ENCODE measurements at places on chromosomes 11 and 22.

- DNase-seq = no peak
Observed at GRCh38 chr11:85044911-85045310, 582.2 kb downstream of the DLG2 start.

DNA sequence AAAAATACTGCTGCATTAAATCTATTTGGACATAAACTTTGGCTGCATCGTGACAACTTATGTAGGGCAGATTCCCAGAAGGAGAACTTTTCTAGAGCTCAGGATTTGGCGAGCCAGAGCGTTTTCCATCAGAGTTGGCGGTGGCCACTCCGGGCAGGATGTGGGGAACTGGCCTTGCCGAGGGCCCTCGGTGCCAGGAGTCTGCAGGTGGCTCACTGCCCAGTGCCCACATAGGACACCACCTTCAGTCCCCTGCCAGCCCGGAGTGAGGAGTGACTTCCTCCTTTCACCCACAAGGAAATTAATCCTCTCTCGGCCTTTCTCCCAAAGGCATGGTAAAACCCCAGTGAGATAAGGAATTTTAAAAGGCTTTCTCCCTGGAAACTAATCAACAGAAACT lies 1.6 kb upstream of the LGALS2 start:
- DNase-seq = no peak

- no peak for DNase-seq
Observed at GRCh38 chr11:61480261-61480993, 28.1 kb upstream of the LRRC10B start.

GRCh38 chr11:102196351-102196750 lies 86.1 kb downstream of the YAP1 start:
- no peak for DNase-seq

DNA sequence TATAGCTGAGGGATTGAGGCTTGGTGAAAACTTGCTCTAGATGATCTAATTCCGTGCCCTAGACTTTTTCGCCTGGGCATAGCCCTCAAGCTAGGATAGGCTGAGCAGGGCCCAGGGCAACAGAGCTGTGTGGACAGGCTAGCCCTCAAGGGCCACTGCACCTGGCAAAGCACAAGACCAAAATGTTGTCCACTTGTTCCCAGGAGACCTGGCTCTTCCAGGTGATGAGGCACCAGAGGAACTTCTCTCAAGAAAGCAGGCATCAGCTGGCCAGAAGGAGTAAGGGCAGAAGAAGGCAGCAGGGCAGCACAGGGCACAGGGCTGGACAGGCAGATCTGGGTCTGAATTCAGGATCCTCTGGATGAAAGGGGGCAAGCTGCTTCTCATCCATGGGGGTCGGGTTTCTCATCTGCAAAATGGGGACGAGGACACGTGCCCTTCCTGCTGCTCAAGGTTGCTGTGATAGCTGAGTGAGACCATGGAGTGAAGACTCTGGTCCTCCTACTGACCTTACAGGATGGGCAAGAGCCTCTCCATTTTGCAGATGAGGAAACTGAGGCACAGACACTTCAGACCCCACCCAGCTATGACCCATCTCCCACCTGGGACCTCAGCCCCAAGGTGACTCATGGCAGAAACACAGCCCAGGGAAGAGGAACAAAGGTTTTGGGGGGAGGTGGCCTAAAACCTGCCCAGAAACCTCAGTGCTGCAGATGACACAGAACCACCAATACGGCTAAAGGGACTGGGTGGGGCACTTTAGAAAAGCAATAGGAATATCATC lies 42.2 kb upstream of the PRDM11 start:
- no peak for DNase-seq

DNA sequence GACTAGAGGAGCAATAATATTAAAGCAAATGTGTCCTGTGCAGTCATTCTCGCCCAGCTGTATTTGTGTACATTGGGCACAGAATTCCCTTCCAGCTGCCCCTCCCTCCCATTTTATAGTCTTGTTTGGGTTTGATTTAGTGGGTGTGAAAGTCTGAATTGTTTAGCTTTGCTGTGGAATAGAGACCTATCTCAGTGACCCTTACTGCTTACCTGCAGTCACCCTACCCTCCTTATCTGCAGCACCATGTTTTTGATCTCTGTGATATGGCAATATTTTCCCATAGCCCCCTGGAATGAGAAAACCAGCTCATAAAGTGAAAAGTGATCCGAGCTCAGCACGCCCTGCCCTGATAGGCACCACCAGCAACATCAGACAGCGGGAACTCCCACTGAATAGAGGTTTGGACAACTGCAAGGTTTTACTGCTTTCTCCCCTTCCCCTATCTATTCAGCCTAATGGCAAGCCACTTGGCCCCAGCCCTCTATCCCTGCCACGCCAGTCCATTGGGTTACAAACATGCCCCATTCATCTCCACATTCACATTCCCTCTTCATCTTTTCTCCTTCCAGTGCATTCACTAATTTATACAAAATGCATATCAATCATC lies 199.0 kb downstream of the ETS1 start:
- DNase-seq = no peak

DNA sequence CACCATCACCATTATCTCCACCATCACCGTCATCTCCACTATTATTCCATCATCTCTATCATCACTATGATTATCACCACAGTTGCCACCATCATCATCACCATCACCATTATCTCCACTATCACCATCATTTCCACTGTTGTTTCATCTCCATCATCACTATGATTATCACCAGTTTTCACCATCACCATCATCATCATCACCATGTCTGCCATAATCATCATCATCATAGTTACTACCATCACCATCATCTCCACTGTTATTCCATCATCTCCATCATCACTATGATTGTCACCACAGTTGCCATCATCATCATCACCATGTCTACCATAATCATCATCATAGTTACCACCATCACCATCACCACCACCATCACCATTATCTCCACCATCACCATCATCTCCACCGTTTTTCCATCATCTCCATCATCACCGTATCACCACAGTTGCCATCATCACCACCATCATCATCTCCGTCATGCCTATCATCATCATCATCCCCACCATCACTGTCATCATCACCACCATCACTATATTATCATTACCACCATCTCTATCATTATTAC lies 264.9 kb downstream of the BRD1 start:
- DNase-seq = no peak

DNA sequence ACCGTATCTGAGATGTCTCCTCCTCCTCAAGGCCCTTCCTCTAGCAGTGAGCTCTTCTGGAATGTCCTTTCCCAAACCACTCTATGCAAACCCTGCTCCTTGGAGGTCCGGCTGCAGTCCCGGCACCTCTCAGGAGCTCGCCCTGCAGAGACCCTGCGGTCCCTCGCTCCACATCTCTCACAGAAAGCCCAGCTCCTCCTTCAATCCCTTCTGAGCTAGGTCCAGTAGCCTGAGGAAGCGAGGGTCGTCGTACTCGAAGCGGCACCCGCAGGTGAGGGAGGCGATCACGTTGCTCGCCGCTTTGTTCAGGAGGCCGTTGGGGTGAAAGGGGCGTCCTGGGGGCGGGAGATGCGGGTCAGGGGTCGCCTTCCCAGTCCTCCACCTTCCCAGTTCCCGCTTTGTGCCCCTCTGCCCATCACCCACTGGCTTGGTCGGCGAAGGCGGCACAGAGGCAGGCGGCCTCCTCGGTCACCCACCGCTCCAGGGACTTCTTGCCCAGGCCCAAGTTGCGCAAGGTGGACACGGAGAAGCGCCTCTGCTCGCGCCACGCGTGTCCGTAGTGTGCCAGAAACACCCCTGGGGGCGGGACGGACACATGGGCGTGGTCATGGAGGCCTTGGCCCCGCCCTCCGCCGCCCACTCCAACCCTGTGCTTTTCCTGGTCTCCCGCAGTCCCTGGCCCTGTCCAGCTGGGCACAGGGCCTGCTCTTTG lies 21.5 kb upstream of the CYP2D6 start:
- no peak for DNase-seq

- DNase-seq = no peak
Observed at GRCh38 chr11:125588505-125588904, 4.1 kb upstream of the STT3A start.

DNA sequence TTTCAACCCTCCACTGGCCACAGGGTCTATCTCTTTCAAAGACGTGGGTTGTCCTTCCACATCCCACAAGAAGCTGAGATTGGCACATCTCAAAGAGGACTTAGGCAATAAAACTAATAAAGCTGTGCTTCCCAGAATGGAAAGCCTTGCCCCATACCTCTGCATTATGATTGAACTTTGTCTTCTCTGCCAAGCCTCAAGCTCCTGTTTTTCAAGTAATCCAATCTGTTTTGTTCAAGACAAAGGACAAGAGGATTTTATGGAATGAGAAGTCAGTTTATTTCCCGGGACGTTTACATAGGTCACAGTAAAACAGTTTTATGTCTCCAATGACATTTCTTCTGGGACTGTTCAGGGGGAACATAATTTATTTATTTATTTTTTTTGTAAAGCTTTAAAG lies 108.4 kb downstream of the GALNT18 start:
- no peak for DNase-seq

DNA sequence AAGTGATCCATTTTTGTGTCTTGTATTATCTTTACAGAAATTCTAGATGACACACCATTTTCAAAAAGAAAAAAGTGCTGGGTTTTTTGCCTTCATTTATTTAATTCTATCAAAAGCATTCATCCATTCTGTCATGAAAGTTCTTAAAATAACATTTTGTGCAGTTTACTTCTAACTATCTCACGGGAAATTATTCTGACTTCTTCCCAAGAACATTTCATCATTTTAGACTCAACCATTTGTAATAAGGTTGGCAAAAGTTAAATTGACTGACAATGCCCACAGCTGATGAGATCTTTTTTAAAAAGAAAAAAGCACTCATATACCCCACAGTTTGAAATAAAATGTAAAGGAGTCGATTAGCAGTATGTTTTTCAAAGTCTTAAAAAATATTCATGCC lies 68.5 kb downstream of the SBF2 start:
- DNase-seq = no peak

DNA sequence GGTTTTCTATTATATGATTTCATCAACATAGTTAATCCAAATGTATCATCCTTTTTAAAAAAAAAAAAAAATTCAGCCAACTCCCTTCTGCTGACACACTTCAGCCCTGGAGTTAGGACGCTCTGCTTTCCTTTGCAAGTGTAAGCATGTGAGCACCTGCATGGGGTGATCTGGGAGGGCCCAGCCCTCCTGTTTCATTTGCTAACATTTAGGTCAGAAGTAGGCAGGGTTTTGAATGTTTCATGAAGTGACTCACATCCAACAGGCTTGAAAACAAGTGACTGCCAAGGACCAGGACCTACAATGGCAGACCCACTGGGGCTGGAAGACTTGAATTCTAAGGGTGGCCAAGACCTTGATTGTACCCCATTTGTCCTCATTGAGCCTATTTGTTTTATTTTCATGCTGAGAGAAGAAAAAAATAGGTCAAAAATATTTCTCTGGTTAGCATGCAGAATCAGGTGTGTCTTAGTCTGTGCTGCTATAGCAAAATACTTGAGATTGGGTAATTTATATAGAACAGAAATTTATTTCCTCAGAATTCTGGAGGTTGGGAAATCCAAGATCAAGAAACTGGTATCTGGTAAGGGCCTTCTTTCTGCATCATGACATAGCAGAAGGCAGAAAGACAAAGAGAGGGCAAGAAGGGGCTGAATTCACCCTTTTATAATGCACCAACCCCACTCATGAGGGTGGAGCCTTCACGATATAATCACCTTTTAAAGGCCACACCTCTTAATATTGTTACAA lies 137.6 kb downstream of the CD44 start:
- no peak for DNase-seq

DNA sequence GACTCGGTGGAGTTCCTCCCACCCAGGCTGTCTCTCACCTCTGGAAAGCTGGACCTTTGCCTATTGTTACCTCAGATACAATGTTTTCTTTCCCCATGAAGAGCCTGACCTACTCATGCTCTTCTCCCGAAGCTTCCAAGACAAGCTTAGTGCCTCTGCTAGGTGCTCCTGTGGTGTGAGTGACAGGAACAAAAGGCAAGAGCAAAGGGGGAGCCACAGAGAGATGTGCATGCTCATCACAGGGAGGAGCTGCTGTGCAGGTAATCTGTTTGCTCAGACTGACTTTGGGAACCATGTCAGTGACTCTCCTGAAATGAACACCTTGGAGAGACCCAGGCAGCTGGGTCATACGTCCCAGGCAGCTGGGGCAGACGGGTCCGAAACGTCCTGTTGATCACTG lies 53.6 kb upstream of the VSTM5 start:
- DNase-seq = no peak

DNA sequence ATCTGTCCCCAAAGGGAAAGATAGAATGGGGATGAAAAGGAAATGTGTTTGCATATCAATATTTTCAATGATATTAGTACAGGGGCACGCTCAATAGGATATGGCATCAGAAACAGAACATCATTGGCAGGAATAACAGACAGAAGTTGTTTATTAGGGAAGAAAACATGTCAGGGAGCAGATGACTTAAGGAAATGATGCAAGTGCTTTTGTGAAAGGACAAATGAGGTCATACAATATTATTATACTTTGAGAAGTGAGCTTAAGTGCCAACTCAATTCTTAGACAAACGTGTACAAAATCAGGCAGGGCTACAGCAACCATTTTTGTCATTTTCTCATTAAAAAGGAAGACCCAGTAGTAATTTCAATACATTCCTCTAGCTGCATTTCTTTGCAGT lies 388.4 kb downstream of the SOX6 start:
- no peak for DNase-seq

DNA sequence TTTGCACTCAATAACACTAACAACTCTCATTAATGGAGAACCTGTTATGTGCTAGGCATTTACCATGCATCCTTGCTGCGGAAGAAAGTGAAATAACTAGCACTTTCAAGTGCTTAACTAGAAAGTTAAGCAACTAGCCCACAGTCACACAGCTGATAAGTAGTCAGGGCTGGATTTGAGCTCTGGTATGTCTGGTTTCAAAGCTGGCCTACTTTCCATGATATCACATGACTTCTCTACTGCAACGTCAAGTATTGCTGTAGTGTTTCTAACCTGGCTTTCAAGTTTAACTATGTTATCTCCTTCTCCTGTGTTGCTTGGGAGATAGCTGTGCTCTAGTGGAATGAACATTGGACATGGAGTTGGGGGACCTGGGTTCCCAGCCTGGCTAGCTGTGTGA lies 12.1 kb downstream of the SLC15A3 start:
- no peak for DNase-seq

DNA sequence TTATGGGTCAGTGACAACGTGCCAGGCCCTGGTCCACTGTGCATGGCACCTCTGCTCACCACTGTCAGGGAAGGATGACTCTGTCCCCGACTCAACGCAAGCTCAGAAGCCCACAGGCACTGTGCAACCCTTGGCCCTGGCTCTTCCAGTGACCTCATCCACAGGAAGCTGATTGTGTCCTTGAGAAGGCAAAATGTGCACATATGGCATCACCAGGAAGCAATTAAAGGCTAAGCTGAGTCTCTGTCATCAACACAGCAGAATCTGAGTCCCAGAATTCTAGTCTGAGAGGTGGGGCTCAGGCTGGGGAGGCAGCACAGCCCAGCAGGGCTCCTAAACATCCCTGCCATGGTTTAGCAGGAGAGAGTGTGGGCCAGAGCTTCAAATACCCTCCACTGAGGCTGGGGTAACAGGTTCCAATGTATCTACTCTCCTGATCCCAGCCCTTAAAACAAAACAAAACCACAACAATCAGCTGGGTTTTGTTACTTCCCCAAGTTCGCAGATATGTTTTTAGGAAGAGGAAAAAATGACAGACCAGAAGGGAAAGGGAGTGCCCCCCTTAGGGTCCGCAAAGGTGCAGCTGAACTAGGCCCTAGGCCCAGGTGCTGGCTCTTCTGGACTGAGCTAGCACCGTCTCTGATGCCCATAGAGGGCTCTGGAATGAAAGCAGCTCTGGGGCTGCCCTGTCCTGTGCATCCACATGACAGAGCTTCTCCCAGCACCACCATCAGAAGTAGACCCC lies 33.5 kb upstream of the GNAZ start:
- DNase-seq = no peak

- no peak for DNase-seq
Observed at GRCh38 chr11:3669742-3670183, 1.4 kb downstream of the CHRNA10 start.
